GDM1 (cell line): ENCODE measurements at places on chromosomes 1 and 21.

- no peak for DNase-seq
Observed at GRCh38 chr1:193030280-193030679, 28.9 kb downstream of the UCHL5 start.

GRCh38 chr1:8397511-8397910 lies 79.6 kb downstream of the SLC45A1 start:
- peak; percentile 43 for DNase-seq

DNA sequence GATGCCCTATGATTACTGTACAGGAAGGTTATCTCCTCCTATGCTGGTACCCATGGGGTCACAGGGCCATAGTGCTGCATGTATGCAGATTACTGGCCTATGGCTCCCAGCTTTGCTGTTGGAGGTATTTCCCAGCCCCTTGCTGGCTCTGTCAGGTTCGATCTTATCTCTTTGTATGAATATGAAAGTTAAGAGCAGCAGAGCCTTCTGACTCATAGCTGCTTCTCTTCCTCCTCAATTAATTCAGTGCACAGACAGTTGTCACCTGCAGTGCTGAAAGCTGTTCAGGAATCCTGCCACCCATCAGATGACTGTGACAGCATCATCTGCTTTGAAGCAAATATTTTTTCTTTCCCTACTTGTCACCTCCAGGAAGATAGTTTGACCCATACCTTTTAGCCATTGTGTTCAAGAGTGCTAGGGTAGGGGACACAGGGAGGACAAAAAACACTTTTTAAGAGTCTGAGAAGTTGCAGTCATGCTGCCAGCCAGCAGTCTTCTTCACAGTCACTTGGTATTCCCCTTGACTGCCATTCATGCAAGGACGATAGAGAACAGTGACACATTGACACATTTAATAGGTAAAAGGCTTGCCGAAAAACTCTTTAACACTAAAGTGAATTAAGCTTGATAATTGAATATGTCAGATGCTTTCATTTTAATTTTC lies 73.1 kb downstream of the KIF1B start:
- no peak for DNase-seq

GRCh38 chr1:160605792-160606479 lies 26.6 kb upstream of the CD84 start:
- no peak for DNase-seq

DNA sequence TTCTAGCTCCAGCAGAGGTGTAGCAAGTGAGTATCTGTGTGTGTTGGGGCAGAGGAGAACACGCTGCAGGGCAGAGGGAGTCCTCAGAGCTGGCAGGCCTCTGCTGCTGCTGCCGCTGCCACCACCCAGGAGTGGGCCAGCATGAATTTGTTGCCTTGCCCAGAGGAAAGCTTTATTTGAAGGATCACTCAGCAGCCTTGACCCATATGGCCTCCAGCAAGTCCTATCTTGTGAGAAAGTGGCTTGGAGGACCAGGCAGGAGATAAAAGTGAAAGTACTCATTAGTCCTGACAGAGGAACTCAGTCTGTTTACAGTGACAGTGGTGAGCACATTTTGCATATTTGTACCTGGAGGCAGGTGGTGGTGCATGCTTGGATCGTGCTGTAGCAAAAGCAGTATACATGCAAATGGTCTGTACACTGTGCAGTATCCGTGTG lies 3.1 kb downstream of the TRAF5 start:
- DNase-seq: no peak

GRCh38 chr1:239764546-239764945 lies 327.1 kb upstream of the FMN2 start:
- no peak for DNase-seq

DNA sequence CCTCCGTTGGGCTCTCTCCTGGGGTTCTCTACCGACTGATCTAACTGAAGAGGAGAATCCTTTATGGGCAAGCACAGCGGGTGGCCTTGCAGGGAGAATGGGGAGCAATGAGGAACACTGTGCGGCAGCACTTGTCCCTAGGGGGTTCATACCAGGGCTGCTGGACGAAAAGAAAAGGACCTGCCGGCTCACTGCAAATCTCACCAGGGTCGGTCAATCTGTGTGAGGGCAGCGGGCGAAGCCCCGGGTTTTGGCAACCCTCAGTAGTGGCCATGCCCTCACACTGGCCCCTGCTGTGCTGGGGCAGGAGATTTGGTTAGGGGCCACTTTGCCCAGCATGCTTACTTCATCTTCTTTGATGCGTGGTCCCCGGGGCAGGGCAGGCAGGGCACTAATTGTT lies 5.9 kb downstream of the LHX9 start:
- no peak for DNase-seq

DNA sequence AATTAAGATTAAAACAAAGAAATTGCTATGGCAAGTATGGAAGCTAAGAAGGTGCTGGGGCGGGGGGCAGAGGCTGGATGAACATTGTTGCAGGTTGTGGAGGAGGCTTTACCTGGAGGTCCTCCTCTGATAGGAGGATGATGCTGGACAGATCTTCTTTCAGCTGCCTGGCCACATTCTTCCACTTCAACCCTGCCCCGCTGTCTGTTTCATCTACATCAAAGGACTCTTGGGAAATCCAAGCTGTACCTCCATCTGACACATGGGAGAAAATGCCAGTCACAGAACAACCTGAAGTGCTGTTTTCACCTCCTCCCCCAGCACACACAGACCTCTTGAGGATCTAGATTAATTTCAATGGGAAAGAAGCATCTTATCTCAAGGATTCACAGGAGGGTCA lies 5.3 kb downstream of the DFFA start:
- DNase-seq: no peak

DNA sequence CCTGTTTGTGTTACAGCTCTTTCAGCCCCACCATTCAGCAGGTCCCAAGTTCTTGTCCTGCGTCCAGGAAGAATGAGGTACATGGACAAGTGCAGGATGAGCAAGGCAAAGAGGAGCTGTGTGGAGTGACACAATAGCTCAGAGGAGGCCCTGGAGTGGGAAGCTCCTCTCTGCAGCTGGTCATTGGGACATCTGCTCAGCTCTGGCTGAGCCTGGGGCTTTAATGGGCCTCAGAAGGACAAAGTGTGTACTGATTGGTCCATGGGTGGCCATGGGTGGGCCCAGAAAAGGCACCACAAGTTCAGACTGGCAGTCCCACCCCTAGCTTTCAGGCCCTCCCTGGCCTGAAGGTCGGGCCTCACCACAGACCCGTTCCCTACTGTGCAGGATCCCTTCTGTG lies 14.7 kb upstream of the HYI start:
- DNase-seq: no peak

- DNase-seq: no peak
Observed at GRCh38 chr1:6612641-6613360, 730 bp upstream of the PHF13 start.

DNA sequence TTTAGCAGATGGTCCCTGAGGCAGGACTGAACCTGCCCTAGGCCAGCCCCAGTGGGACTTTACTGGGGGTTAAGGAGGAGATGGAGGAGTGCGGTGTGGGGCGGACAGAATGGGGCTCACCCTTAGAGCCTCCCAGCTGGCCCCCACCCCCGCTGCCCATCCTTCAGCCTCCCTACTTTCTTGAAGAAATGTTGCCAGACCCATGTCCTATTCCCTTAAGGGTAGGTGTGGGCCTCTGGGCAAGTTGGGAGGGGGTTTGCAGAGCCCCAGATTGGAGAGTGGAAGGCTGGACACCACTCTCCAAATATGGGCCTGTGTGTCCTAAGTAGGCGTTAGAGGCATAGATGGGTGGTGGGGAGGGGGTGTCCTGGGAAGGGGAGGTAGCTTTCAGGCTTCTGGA lies 19.2 kb upstream of the EPS8L3 start:
- DNase-seq: no peak

- DNase-seq: no peak
Observed at GRCh38 chr1:169689395-169689794, 22.0 kb downstream of the SELL start.

DNA sequence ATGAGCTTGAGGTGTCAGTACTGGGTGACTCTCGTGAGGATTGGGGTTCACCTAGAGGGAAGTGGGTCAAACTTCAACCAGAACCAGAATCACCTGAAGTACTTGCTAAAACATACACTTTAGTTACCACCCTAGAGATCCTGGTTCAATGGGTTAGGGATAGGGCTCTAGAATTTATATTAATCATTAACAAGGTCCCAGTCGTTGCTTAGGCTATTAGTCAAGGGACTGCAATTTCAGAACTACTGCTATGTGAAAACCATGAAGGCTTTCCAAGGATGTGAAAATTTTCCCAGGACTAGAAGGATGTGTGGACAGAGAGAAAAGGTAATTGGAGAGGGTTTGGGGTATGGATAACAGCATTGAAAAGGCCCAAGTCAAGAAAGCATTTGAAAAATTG lies 162.6 kb downstream of the GRIK1 start:
- no peak for DNase-seq

DNA sequence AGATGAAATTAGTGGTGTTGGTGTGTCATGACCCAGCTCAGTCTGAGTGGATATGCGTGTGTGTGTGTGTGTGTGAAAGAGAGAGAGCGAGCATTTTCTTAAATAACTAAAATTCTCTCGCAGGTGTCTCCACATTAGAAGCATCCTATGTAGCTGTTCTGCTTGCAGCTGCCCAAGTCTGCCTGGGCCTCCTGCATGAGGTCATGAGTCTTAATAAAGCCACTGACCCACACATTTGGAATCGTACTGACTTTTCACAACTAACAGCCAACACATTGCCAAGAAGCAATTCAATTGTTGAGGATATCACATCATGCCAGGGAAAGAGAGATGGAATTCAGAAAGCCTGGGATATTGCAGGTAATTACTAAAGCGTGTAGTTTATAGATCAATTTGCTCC lies 238.2 kb upstream of the AJAP1 start:
- no peak for DNase-seq

DNA sequence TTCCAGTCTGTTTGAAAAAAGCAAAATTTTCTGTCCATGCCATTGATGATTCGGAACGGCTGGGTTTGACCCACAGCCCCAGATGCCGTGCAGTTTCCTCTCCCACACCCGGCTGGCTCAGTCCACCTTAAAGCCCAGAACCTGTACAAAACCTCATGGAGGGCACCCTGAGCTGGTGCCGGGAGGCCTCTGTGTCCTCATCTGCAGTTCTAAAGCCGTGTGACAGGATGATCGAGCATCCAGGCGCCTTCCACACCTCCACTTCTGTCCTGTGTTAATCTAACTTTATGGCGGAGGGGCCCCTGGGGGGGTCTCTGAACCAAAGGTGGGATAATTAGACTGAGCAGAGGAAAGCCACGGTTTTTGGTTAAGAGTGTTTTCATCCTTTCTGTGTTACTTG lies 49.6 kb downstream of the SLC37A1 start:
- DNase-seq: no peak

DNA sequence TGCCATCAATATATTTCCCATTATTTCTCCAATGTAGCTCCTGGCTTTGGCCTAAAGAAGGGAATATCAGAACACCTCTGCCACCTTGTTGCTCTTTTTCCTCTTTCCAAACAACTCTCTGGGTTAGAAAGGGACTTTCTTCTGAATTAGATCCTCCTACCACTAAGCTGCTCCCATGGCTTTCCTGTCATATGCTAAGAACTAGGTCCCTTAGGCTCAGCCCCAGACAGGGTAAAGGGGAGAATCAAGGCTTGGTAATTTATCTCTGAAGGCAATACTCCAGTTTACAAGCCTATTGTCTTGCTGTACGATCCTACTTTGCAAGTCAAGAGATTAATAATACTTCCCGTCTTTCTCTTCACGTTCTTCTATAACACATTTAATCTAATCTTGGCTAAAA lies 373.2 kb upstream of the DAB1 start:
- no peak for DNase-seq

- DNase-seq: no peak
Observed at GRCh38 chr1:4428711-4429110, 225.7 kb upstream of the AJAP1 start.

DNA sequence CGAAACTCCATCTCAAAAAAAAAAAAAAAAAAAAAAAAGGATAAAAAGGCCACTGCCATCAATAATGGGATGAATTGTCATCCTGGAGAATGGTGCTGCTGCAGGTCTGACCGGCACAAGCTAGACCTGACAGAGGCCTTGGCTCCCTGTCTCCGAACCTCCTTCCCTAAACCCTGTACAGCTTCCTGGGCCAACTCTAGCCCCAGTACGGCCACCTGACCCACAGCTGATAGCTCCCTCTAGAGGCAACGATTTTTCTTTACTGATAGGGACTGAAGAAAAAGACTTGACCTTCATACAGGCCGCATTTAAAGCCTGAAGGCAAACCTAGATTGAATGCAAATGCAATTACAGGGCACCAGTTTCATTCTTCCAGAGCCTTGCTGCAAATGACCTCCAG lies 30.7 kb downstream of the NOL9 start:
- no peak for DNase-seq

- no peak for DNase-seq
Observed at GRCh38 chr1:198254948-198255347, 98.2 kb downstream of the NEK7 start.

- DNase-seq: no peak
Observed at GRCh38 chr1:3053986-3054385, 15.0 kb upstream of the PRDM16 start.

- no peak for DNase-seq
Observed at GRCh38 chr1:241589521-241589920, 50.6 kb downstream of the CHML start.

DNA sequence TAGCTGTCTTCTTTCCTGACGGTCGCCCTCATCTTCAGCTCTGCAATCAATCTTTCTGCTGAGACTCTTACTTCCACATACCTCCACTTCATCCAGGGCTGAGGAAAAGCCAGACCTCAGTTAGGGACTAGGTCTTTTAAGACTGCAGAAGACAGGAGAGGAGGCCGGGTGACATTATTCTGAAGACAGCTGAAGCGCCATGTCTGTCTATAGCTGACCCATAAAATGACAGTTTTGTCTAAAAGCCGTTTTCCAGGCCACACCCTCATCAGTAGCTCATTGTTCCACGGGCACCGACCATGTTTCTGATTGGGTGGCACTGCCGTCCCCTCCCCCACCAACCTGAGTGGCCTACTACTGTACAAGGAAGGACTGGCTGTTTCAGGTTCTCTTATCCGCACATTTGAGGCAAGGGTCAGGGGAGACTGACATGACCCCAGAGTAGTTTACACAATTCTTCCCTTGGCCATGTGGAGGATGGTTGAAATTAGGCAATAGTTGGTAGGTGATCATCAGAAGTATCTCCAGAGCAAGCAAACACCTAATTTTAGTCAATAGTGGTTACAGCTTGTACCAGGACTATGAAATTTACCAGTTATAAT lies at the start of gene ADCY10:
TSS of gene ADCY10 (minus strand) at position 240 of the 602 bp plus-strand sequence. CDS start 8,994 bp downstream, outside the sequence.
- no peak for DNase-seq

DNA sequence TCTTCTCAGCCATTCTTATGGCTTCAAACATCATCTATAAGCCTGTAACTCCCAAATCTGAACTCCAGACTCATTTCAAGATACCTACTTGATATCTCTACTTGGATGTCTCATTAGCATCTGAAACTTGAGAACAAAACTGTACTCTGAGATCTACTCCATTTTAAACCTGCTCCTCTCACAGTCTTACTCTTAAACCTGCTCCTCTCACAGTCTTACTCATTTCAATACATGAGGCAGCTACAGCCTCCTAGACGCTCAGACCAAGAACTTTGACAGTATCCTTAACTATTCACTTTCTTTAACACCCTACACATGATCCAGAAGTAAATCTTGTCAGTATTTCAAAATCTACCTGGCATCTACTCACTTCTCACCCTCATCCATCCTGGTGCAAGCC lies 54.3 kb downstream of the NBPF6 start:
- no peak for DNase-seq

GRCh38 chr21:31875496-31876015 lies 2.7 kb downstream of the HUNK start:
- no peak for DNase-seq
